Activated CD4-positive, alpha-beta T cell treated with anti-CD3 and anti-CD28 coated beads for 4 hours (primary cell): ENCODE measurements at places on chromosomes 6 and 20.

- DNase-seq = no peak
These were observed 725.5 kb downstream of the TBC1D32 start for GRCh38 chr6:120608826-120609225.

GRCh38 chr6:99790679-99791078, 184.0 kb downstream of the PRDM13 start:
- no peak for DNase-seq

- no peak for DNase-seq
These were observed 246.6 kb downstream of the GRIK2 start for GRCh38 chr6:101640131-101640530.

GRCh38 chr6:2310042-2310441, 64.6 kb upstream of the GMDS start:
- DNase-seq = no peak

DNA sequence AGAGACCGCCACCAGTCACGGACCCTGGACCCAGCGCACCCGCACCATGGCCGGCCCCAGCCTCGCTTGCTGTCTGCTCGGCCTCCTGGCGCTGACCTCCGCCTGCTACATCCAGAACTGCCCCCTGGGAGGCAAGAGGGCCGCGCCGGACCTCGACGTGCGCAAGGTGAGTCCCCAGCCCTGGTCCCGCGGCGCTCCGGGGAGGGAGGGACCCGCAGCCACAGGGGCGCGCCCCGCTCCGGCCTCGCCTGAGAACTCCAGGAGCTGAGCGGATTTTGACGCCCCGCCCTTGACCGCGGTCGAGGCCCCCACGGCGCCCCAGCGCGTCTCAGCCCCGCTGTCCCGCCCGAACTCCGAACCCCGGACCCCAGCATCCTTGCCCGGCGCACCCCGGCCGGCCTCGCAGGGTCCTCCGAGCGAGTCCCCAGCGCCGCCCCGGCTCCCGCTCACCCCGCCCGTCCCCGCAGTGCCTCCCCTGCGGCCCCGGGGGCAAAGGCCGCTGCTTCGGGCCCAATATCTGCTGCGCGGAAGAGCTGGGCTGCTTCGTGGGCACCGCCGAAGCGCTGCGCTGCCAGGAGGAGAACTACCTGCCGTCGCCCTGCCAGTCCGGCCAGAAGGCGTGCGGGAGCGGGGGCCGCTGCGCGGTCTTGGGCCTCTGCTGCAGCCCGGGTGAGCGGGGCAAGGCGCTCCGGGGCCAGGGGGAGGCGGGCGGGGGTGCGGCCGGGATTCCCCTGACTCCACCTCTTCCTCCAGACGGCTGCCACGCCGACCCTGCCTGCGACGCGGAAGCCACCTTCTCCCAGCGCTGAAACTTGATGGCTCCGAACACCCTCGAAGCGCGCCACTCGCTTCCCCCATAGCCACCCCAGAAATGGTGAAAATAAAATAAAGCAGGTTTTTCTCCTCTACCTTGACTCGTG, at the start of gene OXT:
Gene OXT, plus strand, starts transcription at position 11 of the 920 bp plus-strand sequence. Its CDS starts 36 bp downstream, at position 47.
- peak; percentile 74 for DNase-seq

GRCh38 chr6:129575378-129576118, 134.4 kb downstream of the ARHGAP18 start:
- DNase-seq = no peak

DNA sequence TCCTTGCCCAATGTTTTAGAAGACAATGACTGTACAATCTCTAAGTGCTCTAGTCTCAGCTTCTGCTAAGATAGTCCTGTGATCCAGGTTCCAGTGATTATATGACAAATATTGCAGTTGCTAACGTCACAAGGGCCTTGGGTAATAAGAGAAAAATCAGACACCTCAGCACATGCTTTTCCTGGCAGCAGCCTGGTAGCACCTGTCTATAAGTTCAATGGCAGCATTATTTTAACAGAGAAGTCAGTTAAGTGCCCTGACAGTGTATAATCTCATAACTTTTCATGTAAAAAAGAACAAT, 121.3 kb upstream of the BCLAF1 start:
- DNase-seq = no peak

DNA sequence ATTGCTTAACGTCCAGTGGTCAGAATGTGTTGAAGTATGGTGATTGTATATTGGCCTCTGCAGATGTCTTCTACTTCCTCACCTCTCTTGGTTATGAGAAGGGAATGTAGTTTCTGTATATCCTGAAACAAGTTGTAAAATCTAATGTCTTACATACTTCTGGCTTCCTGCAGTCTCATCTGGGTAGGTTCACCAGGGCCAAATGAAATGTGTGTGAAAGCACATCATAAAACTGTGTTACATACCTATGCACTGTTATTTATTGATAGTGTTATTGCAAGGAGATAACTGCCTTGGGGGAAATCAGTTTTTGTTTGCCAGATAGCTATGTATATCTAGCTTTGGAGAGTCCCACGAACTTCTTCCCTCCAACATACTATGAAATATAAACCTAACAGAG, 35.7 kb upstream of the PLCG1 start:
- DNase-seq = no peak

DNA sequence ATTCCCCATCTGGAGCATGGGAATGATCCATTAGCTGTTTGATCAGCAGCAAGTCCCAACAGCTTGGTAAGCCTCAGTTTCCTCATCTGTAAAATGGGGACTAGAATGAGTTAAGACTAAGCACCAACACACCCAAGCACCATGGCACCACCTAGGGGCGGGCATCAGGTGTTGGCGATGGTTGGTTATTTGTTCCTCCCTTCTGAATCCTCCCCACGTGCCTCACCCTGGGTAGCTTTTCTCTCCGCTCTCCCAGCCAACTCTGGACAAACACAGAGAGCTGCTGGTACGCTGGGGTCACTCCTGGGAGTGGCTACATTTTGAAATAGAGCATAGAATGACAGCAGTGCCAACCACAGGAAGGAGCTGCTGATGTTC, 13.3 kb upstream of the ITPR3 start:
- no peak for DNase-seq

GRCh38 chr6:733431-734219, 40.7 kb upstream of the EXOC2 start:
- DNase-seq = no peak

- DNase-seq = no peak
These were observed 4.9 kb downstream of the PREP start for GRCh38 chr6:105397987-105398386.

GRCh38 chr6:11917951-11918738, 94.0 kb upstream of the HIVEP1 start:
- DNase-seq = no peak

- DNase-seq = no peak
These were observed 430.1 kb upstream of the JAG1 start for GRCh38 chr20:11103866-11104265.

DNA sequence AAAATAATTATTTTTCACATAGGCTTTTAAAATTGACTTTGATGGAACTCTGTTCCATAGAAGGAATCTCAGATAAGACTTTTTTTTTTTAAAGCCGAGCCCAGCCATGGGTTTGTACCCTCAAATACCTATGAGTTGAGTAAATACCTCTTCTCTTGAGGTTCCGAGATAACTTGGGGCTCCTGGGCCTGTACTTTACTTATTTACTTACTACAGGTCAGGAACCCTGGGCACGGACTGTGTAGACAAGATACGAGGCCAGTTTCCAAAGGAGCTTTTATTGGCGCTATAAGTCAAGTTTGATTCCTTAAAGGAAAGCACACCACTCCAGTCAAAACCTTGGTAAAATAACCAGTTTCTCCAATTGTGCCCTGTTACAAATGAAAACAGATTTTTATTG, 7.5 kb downstream of the AFG1L start:
- no peak for DNase-seq

DNA sequence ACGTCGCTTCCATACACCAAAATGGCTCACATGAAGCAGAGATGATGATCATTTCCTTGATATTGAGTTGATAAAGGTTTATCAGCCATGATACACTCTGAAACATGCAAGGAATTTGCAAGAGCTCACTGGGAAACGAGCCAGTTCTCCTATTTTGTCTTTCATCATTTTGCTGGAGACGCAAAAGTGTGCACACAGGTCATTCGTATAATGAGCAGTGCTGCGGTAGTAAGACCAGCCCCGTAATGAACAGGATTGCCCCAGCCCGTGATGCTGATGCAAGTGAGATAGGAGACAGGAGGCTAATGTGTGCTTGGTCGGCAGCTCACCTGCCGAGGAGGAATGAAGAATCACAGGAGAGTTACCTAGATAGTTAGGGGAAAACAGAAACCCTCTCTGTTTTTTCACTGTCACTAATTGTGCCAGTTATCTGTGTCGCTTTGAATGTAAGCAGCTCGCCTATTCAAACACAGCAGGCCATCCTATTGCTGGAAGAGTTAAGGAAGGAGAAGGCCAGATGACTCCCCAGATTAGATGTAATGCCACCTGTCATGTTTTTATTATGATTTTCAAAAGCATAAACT, 391.8 kb downstream of the SAMD5 start:
- DNase-seq = no peak

DNA sequence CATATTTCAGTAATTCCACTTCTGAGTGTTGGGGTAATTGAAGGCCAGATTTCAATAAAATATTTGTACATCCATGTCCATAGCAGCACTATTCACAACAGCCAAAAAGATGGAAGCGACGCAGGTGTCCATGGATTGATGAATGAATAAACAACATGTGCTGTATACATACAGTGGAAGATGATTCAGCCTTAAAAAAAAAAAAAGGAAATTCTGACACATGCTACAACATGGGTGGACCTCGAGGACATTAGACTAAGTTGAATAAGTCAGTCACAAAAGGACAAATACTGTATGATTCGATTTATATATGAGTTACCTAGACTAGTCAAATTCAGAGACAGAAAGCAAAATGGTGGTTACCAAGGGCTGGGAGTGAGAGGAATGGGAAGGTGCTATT, 57.2 kb downstream of the TRAM2 start:
- DNase-seq = no peak

DNA sequence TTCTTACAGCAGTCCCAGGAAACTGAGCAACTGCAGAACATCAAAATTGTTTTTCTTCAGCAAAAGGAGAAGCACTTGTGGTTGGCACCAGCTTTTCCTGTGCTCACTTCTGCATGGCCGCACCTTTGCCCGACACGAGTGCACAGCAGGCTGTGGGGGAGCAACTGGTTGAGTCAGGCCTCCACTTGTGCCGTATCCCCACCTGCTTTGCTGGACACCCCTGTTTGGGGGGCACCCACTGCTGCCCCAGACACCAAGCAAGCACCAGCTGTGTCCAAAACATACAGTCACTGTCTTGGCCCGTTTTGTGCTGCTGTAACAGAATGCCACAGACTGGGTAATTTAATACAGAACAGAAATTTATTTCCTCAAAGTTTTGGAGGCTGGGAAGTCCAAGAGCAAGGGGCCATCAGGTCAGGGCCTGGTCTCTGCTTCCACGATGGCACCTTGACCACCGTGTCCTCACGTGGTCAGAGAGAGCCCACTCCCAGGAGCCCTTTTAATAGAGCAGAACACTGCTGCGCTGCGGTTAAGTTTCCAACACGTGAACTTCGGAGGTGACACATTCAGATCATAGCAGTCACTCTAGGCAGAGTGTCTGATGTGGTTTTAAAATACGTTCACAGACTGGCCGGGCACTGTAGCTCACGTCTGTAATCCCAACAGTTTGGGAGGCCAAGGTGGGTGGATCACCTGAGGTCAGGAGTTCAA, 8.7 kb upstream of the GMEB2 start:
- DNase-seq = peak; percentile 69

DNA sequence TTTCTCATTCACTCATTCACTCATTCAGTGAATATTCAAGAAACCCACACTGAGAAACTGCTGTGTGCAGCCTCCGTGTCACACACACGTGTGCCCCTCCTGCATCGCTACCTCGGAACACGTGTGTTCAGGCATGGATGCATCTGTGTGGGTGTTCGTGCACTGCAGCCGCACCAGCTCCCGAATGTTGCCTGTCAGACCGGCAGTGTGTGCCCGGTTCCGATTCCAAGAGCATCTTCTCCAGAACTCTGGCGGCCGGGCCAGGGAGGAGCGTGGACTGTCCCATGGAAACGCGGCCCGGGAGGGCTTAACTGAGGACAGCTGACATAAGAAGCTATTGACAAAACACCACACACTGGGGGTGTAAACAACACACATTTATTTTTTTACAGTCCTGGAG, 216.0 kb downstream of the DLL1 start:
- no peak for DNase-seq

GRCh38 chr20:24771542-24772061, 177.5 kb upstream of the CST7 start:
- no peak for DNase-seq

DNA sequence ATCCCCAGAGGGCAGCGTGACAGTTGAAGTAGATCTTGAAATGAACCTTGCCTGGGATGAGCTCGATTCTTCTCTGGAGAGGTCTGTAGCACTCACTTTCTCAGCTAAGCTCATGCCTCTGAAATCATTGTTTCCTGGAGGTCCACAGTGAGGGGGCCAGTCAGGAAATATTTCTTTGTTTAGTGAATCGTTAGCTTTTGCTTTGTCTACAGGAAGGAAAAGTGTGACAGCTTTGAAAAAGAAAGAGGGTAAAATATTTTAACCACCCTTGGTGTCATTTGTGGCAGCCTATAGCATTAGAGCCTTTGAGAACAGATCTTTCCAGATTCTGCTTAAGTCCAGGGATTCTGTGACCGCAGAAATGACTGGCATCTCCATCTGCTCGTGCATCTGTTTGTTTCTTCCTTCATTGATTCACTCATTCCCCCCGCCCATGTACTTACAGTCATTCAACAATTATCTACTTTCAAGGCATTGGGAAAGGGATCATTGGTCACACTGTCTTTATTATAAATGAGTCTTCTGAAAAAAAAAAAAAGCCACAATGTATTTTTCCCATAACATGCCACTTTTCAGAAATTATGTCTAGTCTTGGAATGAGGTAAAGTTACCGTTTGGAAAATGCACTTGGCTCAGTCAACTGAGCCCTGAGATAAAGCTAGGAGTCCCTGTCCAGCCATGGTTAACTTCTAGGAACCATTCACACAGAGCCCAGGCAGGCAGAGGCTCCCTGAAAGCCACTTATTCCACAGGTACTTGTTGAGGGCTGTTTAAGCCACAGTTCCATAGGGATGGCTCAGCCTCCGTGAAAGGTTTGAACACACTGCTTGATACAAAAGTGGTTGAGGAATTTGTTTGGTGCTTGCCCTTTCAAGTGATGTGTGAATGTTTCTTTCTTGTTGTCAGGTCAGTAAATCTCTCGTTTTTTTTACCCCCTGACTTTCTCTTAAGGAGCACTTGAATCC, 86.0 kb downstream of the TIAM2 start:
- DNase-seq = no peak

- no peak for DNase-seq
These were observed 329.5 kb downstream of the PRL start for GRCh38 chr6:21967056-21967974.

- no peak for DNase-seq
These were observed 1.6 kb downstream of the MYLIP start for GRCh38 chr6:16130437-16130891.

GRCh38 chr6:41451515-41452163, 94.5 kb upstream of the FOXP4 start:
- no peak for DNase-seq

GRCh38 chr6:5335020-5335419, 73.7 kb downstream of the FARS2 start:
- DNase-seq = no peak

GRCh38 chr6:4270001-4270400, 134.6 kb upstream of the ECI2 start:
- DNase-seq = no peak

- DNase-seq = no peak
These were observed 22.5 kb upstream of the C6orf58 start for GRCh38 chr6:127554435-127555006.
